ENCODE measurements at places on chromosomes 6 and 20. TPM values are rescaled to one million over a fixed set of nuclear protein-coding genes. Genes with fewer than 3 reads are reported as not detected.

The ERVFRD-1 gene
- total RNA-seq, result not detected

The OSBPL2 gene
- total RNA-seq, result 17.8 TPM

The ANKEF1 gene
- total RNA-seq, result 9.7 TPM

The NMBR gene
- total RNA-seq, result not detected

The WDR27 gene
- total RNA-seq, result 12.3 TPM

The ZBTB22 gene
- total RNA-seq, result 10.7 TPM

The ANKRD66 gene
- total RNA-seq, result not detected

The TRIM10 gene
- not detected for total RNA-seq

The KIFC1 gene
- total RNA-seq, result 125 TPM

The MLIP gene
- not detected for total RNA-seq

The ZNF165 gene
- 1.1 TPM for total RNA-seq

The SAPCD1 gene
- 2.7 TPM for total RNA-seq

The NKX2-2 gene
- total RNA-seq, result not detected

The THBS2 gene
- 90.8 TPM for total RNA-seq

The OVOL2 gene
- not detected for total RNA-seq

The SRF gene
- 10.7 TPM for total RNA-seq

The RING1 gene
- 30.0 TPM for total RNA-seq

The DDRGK1 gene
- total RNA-seq, result 43.5 TPM

The TEAD3 gene
- total RNA-seq, result 5.6 TPM

The PXT1 gene
- total RNA-seq, result not detected

The VGLL2 gene
- not detected for total RNA-seq

The PLEKHG1 gene
- 0.12 TPM for total RNA-seq

The IL20RA gene
- total RNA-seq, result not detected

The RIPPLY2 gene
- not detected for total RNA-seq

The POU5F1 gene
- 0.36 TPM for total RNA-seq

The PPP1R14C gene
- not detected for total RNA-seq

All from RPMI7951 (cell line).